Gastroesophageal sphincter (tissue), 4 donors: ENCODE measurements at places on chromosomes 7 and 10.

GRCh38 chr10:62171791-62172190 is 96.9 kb downstream of the RTKN2 start:
- no peak for ATAC-seq

DNA sequence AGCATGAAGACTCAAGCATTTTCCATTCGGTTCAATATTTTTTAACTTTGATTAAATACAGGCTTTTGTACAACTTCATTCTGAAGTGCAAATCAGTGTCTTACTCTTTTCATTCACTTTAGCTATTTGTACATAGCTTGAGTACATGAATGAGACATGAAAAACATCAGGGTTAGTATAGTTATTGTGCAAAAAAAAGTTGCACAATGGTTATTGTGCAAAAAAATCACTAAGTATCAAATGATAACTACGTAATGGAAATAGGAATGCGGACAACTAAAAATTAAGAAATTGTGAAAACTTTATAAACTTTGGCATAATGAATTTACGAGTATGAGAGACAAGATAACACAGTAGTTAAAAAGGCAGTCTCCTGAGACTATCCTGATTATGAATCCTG is 442.9 kb downstream of the ARL4A start:
- no peak for ATAC-seq

DNA sequence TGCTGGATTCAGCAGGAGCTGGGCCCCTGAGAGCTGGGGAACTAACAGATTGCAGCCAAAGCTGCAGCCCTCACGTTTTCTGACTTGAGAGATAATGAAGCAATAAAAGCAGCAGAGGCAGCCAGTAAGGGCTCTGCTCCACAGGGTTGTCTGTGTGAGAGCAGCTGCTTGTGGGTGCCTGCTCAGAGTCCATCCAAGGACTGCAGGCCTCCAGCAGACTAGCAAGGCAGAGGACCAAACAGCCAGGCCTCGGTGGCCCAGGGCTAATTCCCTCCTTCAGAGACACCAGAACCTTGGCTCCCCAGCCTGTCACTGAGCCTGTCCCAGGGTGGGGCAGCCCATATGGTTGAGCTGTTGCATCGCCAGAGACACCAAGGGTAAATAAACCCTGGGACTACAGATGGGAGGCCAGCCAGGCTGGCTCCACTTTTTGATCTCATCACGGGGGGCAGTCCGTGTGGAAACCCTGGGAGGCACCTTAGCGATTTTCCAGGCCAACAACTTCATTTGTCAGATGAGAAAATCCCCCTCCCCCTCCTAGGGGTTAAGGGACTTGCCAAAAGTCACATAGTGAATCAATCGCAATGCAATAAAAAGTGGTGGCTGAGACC is 229.2 kb downstream of the WDR11 start:
- ATAC-seq = no peak

GRCh38 chr7:30281263-30281662 is 3.1 kb upstream of the ZNRF2 start:
- no peak for ATAC-seq

DNA sequence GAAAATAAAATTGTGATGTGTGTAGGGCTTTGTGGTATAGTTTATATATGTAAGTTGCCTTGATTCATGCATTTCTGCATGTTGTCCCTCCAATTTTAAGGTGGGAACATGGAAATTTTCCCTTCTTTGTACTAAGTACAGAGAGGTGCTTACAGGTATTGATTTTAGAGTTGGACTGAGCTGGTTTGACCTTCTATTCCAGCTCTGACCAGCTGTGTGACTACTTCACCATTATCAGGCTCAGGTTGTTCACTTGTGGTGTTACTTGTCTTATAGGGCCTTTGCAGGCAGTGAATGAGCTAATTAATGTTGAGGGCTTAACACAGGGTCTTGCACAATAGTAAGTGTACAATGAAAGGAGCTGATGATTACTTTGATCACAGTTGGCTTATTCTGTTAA is 16.3 kb downstream of the ZNF804B start:
- no peak for ATAC-seq
